T-helper 2 cell treated with Interferon-gamma antibody and Interleukin-4, amounts not matched to agents 100 ng/mL and 5 ng/mL, for 36 hours (primary cell): ENCODE measurements at places on chromosomes 2 and 18. TPM values are rescaled to one million over a fixed set of nuclear protein-coding genes. Genes with fewer than 3 reads are reported as not detected.

MBOAT2 gene
- 6.7 and 7.0 TPM in 2 replicates for total RNA-seq

CCDC85A gene
- total RNA-seq = not detected in 2 replicates

TFCP2L1 gene
- total RNA-seq = 0.02 TPM in 2 replicates

LHCGR gene
- not detected in 2 replicates for total RNA-seq

CABYR gene
- 0.39 and 0.73 TPM in 2 replicates for total RNA-seq

ADCYAP1 gene
- not detected in 2 replicates for total RNA-seq

NR4A2 gene
- total RNA-seq = 1.9 and 2.1 TPM in 2 replicates

SGPP2 gene
- total RNA-seq = 0.57 and 0.70 TPM in 2 replicates

POMC gene
- 3.0 and 4.1 TPM in 2 replicates for total RNA-seq

IHH gene
- total RNA-seq = 0.20 TPM in 1 of 2 replicates, not detected in the other

QPCT gene
- total RNA-seq = 0.18 TPM in 1 of 2 replicates, not detected in the other

NCKAP5 gene
- total RNA-seq = not detected in 2 replicates

RBM44 gene
- total RNA-seq = 0.84 and 0.93 TPM in 2 replicates

LRP2 gene
- total RNA-seq = 0.11 and 0.36 TPM in 2 replicates

PEX13 gene
- total RNA-seq = 16.9 and 20.3 TPM in 2 replicates

OBSL1 gene
- total RNA-seq = not detected in 2 replicates

FTCDNL1 gene
- total RNA-seq = 1.1 and 1.2 TPM in 2 replicates

SNTG2 gene
- 0.57 TPM in 1 of 2 replicates, not detected in the other for total RNA-seq

SLC23A3 gene
- 1.5 and 2.1 TPM in 2 replicates for total RNA-seq

ELOA2 gene
- not detected in 2 replicates for total RNA-seq

ROCK1 gene
- 62.8 and 63.6 TPM in 2 replicates for total RNA-seq

DUSP19 gene
- total RNA-seq = 0.80 and 0.93 TPM in 2 replicates

ASTL gene
- 0.45 TPM in 1 of 2 replicates, not detected in the other for total RNA-seq

TUBB8B gene
- total RNA-seq = not detected in 2 replicates

BMP10 gene
- 0.09 TPM in 1 of 2 replicates, not detected in the other for total RNA-seq

PDK1 gene
- total RNA-seq = 25.5 and 26.7 TPM in 2 replicates

TCF23 gene
- total RNA-seq = not detected in 2 replicates

RPE gene
- 53.5 and 54.6 TPM in 2 replicates for total RNA-seq

ZBTB7C gene
- total RNA-seq = 0.11 and 0.16 TPM in 2 replicates

MAL gene
- total RNA-seq = 184 and 187 TPM in 2 replicates

GCG gene
- total RNA-seq = not detected in 2 replicates

SRSF7 gene
- total RNA-seq = 316 and 333 TPM in 2 replicates

ZSWIM2 gene
- not detected in 2 replicates for total RNA-seq

CYS1 gene
- 0.70 and 0.73 TPM in 2 replicates for total RNA-seq

ANKRD62 gene
- not detected in 2 replicates for total RNA-seq

LRATD1 gene
- total RNA-seq = not detected in 2 replicates

PLB1 gene
- 2.0 TPM in 2 replicates for total RNA-seq

DUSP11 gene
- 30.3 and 30.9 TPM in 2 replicates for total RNA-seq

TRMT61B gene
- total RNA-seq = 14.3 and 14.8 TPM in 2 replicates

CSRNP3 gene
- total RNA-seq = not detected in 2 replicates

MOGAT1 gene
- total RNA-seq = not detected in 2 replicates

ADGRF3 gene
- total RNA-seq = 4.8 and 4.9 TPM in 2 replicates

HOXD9 gene
- total RNA-seq = not detected in 2 replicates

LAMA1 gene
- total RNA-seq = not detected in 2 replicates

ASXL2 gene
- 35.2 and 39.4 TPM in 2 replicates for total RNA-seq

LMAN2L gene
- total RNA-seq = 7.0 and 10.5 TPM in 2 replicates

KCNJ13 gene
- total RNA-seq = not detected in 2 replicates

MORN2 gene
- 1.4 and 2.4 TPM in 2 replicates for total RNA-seq

C1QL2 gene
- not detected in 2 replicates for total RNA-seq

AMER3 gene
- total RNA-seq = not detected in 2 replicates

TSPYL6 gene
- not detected in 2 replicates for total RNA-seq

LDAH gene
- total RNA-seq = 31.3 and 33.6 TPM in 2 replicates

CCL20 gene
- total RNA-seq = not detected in 2 replicates

HOXD3 gene
- total RNA-seq = not detected in 2 replicates

TUBA3D gene
- not detected in 2 replicates for total RNA-seq

REG3A gene
- total RNA-seq = not detected in 2 replicates

HAAO gene
- 2.2 and 2.4 TPM in 2 replicates for total RNA-seq

TEKT4 gene
- total RNA-seq = 0.39 and 0.59 TPM in 2 replicates
